Activated effector memory CD4-positive, alpha-beta T cell treated with Interleukin-2 at 50 U/mL for 16 hours (primary cell): ENCODE measurements at places on chromosomes 3 and 15.

- no peak for DNase-seq
Observed at GRCh38 chr3:136685882-136686281, 66.3 kb downstream of the STAG1 start.

DNA sequence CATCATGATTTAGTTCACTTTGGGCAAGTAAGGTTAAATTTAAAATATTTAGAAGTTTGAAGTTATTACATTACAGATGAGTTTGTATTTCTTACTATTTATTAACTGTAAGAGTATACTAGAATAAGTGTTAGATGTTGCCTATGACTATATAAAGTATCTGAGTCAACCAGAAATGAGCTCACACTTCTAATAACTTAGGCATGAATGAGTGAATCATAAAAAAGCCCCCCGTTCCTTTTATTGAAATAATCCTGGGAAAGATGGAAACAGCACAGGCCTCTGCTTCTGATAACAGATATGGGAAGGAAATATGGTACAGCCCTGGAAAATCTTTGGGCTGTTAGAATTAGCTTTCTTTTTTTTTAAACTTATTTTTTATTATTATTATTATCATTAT, 66.6 kb upstream of the TGFBR2 start:
- DNase-seq: no peak

GRCh38 chr3:122979211-122979610, 48.4 kb downstream of the SEMA5B start:
- no peak for DNase-seq

- DNase-seq: no peak
Observed at GRCh38 chr3:161851941-161852566, 355.4 kb downstream of the OTOL1 start.

GRCh38 chr15:39493424-39494067, 87.3 kb upstream of the THBS1 start:
- DNase-seq: no peak

GRCh38 chr15:52408823-52409222, 113.2 kb upstream of the MYO5C start:
- DNase-seq: no peak
